ENCODE measurements at places on chromosomes 1 and 21.

DNA sequence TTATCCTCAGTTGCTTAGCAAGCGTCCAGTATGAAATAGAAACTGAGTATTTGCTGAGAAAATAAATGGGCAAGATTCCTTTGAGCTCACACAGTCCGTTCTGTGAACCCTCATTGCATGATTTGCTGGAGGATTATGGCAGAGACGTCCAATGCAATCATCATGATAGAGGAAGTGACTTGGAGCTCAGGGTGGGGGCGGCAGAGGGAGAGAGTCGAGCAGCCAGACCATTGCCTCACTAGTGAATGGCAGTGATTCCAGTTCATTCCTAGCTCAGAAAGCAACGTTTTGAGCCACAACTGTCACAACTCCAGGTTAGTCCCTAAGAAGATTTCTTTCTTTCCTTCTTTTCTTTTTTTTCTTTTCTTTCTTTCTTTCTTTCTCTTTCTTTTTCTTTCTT lies 27.5 kb upstream of the COL9A2 start:
- peak; percentile 54 for DNase-seq

DNA sequence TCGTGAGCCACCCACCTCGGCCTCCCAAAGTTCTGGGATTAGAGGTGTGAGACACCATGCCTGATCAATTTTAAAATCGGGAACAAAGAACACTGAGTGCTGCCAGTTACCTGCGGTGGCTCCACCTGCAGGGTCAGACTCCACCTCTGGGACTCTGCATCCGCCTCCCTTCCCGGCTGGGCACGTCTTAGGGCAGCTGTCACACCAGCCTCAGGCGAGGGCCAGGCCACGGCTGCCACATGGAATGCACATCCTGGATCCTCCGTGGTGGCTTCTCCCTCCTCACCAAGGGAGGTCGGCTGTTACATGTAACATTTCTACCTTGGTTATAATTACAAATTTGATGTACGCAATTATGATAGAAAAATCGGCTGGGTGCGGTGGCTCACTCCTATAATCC lies 5.9 kb upstream of the MXRA8 start:
- no peak for DNase-seq

- DNase-seq = no peak
Observed at GRCh38 chr1:183021405-183022201, 1.6 kb upstream of the LAMC1 start.

DNA sequence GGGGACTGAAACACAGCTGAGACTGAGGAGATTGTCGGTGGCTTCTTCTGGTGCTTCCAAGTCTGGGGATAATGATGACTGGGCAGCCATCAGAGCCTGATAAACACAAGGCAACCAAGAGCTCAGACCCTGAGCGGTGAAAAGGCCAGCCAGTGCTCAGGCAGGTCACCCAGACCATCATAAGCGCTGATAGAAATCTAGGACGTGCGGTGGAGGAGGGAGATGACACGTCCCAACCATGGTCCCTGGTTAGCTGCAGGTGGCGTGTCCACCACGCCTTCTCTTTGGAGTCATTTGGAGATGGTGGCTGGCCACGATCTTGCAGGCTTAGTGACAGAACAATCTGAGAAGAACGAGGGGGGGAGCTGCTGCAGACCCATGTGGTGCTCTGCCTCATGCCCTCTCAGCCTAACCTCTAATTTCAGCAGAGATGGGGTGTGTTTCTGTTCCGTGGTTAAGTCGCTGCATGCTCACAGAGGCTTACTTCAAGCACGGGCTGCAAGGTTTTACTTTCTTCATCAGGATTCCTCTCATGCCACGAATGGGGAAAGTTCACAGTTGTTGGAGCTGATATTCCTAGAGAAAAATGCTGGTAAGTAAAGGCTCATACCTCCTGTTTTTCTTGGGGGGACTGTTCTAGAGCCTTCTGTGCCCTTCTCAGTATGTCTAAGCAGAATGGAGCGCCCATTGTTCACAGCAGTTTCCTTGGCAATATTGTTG lies 17.4 kb upstream of the IGSF5 start:
- no peak for DNase-seq

DNA sequence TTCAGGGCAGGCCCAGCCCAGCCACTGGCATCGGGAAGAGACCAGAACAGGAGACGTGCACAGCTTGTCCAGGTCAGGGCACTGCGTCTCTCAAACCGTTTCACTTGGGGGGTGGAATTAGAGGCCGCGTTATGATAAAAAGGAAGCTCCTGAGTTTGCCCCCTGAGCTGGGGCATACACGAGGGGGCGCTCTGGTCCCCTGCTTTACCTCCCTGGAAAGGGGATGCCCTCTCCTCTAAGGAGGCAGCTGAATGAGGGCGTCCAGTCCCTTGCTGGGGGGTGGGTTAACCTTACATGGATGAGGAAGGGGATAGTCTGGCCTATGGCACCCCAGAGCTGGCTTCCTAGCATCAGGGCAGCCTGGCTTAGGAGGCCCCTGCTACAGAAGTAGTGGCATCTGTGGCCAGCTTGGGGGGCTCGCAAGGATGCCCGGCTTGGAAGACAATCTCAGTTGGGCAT lies 2.3 kb downstream of the MYOG start:
- DNase-seq = no peak

GRCh38 chr1:198878566-198878965 lies 239.7 kb downstream of the PTPRC start:
- DNase-seq = no peak

- no peak for DNase-seq
Observed at GRCh38 chr1:212284332-212284743, 872 bp upstream of the PPP2R5A start.

- no peak for DNase-seq
Observed at GRCh38 chr1:185679220-185679619, 55.0 kb upstream of the HMCN1 start.

- no peak for DNase-seq
Observed at GRCh38 chr1:172547071-172547470, 14.1 kb downstream of the SUCO start.

GRCh38 chr1:27116232-27116631 lies 38.7 kb downstream of the SLC9A1 start:
- DNase-seq = no peak

GRCh38 chr1:241352401-241352800 lies 4.6 kb downstream of the RGS7 start:
- DNase-seq = no peak

- DNase-seq = no peak
Observed at GRCh38 chr1:84876353-84876752, 16.7 kb downstream of the LPAR3 start.

DNA sequence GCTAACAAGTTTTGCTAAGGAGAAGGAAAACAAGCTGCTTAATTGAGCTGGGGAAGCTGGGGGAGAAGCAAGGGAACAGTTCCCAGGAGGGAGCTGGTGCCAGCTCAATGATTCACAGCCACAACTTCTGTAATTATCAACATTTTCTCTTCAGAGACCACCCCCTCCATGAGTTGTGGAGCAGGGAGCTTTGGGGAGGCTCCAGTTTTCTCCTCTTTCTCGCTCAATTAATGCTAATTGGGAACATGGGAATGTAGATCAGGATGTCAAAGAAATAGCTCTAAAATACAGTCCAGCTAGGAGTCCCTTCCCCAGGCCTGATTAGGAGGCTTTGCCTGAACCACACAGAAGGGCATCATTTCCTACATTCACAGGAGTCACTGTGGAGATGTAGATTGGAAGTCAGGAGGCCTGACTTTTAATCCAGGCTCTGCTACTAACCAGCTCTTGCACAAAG lies 12.1 kb upstream of the MNDA start:
- no peak for DNase-seq

GRCh38 chr1:1347663-1348419 lies 1.4 kb downstream of the DVL1 start:
- no peak for DNase-seq

GRCh38 chr1:221286399-221286798 lies 407.2 kb downstream of the HLX start:
- DNase-seq = no peak

DNA sequence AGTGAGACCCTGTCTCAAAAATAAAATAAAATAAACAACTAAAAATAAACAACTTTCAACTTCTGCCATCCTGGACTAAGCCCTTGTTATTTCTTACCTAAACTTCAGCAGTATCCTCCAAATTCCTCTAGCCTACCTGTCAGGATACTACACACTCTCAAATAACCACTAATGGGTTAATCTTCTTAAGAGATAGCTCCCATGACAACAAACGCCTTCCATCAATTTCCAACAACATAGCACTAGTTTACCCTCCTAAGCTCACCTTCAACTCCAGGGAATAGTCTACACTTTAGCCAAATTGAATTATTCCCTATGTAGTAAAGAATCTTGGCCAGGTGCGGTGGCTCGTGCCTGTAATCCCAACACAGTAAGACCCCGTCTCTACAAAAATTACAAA lies 11.3 kb downstream of the AUNIP start:
- no peak for DNase-seq

GRCh38 chr1:168164771-168165170 lies 14.0 kb upstream of the TIPRL start:
- DNase-seq = no peak

DNA sequence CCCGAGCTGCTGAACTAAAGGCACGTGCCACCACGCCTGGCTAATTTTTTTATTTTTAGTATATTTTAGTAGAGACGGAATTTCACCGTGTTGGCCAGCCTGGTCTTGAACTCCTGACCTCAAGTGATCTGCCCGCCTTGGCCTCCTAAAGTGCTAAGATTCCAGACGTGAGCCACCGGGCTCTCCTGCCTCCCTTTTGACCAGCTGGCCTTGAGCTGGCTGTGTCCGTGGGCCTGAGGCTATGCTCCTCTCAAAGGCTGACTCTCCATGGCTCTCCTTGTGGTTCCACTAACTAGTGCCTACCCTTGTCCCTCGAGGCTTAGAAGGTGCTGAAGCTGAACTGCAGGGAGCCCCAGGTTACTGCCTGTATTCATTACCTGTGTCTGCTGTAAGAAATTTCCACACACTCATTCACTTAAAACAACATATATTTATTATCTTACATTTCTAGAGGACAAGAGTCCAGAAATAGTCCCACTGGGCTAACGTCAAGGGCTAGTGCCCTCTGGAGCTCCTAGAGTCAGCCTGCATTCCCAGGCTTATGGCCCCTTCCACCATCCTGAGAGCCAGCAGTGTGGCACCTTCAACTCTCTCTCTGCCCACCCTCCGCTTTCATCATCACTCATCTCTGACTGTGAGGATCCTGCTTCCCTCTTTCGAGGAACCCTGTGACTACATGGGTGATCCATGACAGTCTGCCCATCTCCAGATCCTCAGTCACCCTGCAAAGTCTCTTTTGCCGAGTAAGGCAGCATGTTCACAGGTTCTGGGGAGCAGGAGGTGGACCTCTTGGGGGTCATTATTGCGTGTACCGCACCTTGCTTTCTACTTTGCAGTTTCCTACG lies 34.9 kb downstream of the ETS2 start:
- DNase-seq = no peak

GRCh38 chr1:243440406-243440805 lies 184.6 kb downstream of the SDCCAG8 start:
- DNase-seq = no peak

DNA sequence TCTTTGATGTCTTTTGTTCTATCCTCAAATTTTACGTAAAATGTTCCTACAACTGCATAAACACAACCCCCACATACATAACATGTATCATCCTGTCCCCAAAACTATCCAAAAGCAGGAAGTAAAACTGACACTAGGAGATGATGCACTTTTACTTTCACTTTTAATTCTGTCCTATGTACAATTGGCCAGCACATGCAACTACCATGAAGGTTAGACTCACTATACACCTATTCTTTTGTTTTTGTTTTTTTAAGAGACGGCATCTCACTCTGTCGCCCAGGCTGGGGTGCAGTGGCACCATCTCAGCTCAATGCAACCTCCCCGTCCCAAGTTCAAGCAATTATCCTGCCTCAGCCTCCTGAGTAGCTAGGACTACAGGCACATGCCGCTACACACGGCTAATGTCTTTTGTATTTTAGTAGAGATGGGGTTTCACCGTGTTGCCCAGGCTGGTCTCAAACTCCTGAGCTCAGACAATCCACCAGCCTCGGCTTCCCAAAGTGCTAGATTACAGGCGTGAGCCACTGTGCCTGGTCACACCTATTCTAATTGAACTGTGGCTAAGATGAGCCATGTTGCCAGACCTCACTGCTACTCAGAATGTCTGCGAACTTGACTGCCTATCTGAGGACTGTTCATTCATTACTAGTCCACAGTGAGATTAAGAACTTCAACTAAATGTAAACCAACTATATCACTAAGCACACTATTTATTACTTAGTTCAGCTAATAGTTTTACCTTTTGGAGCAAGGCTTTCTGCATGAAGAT lies 48.0 kb downstream of the TOR3A start:
- no peak for DNase-seq

GRCh38 chr1:199983531-199983930 lies 44.0 kb upstream of the NR5A2 start:
- DNase-seq = no peak

- no peak for DNase-seq
Observed at GRCh38 chr1:9419369-9420041, 119.8 kb upstream of the SLC25A33 start.

DNA sequence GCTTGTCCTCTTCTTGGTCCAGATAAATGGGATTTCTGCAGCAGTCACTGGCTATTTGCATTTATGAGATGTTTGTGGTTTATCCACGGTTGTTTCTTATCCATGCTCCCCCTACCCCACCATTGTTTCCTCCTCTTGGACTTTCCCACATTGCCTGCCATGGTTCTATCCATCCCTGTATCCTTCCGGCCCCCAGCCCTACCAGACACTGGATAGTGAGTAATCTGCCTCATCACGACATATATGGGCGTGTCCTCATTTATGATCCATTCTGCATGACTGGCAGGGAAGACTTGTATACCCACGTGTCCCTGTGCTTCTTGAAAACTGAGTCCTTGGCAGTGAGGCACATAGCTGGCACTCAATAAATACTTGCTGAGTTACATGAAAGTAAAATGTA lies 40.1 kb downstream of the CACNA1S start:
- DNase-seq = no peak

DNA sequence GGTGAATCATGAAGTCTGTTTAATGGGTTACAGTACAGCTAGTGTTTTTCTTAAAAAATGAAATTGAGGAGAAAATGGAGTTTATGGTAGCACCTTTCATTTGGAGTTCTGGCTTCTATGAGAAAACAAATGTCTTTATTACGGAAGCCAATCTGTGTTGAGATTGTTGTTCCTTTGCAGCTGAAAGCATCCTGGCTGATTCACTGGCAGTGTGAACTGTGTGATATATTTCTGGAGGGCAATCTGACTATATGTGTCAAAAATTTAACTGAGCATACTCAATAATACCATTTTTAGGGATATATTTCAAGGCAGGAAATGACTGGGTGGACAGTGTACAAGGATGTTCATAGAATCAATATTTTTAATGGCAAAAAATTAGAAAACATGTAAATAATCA lies 46.6 kb upstream of the LYST start:
- DNase-seq = no peak

DNA sequence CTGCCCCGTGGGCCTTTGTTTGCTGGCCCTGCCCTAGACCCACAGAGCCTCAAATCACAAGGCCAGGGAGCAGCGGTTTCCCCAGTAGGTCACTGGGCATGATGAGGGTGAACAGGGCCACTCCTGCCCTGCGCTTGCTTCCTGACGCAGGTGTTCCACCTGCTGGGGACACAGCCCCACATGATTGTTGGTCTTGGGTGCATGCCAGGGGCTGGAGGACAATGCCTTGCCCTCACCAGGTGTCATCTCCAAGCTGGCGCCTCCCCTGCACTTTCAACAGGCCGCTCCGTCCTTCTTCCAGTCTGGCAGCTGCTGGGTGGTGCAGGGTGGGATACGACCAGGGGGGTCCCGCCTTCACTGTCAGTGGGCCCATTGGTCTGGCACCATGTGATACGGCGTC lies 24.3 kb downstream of the IL10RB start:
- no peak for DNase-seq
